ENCODE measurements at places on chromosomes 2 and 18.

DNA sequence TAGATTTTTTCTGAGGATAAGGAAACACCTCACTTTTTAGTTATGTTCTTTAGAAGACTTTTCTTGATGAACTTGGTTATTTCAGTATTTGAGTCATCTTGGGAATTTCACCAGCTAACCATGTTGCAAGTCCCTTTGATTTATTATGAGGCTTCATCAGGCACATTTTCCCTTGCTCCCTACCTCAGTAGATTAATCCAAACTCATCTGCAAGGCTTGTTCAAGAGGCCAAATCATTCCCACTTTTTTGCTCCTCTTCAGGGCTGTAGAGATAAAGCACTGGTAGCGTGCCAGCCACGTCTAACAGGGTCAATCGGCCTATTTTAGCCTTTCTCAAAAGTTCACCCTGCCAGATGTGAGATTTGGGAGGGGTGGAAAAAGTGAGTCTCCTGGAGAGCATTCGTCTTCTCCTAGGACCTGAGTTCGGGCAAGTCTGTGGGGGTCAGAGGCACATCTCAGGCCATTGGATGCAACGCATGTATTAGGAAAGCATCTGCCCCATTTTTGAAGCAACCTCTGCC lies 120.3 kb downstream of the RDH14 start:
- DNase-seq = no peak

- no peak for DNase-seq
These were observed 19.1 kb downstream of the LBH start for GRCh38 chr2:30250421-30250820.

GRCh38 chr2:106789185-106789584 lies 96.8 kb downstream of the ST6GAL2 start:
- peak; percentile 4 for DNase-seq

DNA sequence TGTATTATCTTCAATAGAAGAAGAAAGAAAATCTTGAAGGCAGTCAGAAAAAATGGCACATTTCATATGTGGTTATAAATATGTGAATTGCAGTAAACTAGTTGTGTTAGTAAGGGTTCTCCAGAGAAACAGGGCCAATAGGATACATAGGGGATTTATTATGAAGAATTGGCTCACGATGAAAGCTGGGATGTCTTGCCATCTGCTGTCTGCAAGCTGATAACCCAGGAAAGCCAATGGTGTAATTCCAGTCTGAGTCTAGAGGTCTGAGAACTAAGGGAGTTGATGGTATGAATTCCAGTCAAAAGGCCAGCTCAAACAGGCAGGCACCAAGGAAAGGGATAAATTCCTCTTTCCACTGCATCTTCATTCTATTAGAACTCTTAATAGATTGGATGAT lies 362.4 kb downstream of the KCNJ3 start:
- peak; percentile 97 for DNase-seq

DNA sequence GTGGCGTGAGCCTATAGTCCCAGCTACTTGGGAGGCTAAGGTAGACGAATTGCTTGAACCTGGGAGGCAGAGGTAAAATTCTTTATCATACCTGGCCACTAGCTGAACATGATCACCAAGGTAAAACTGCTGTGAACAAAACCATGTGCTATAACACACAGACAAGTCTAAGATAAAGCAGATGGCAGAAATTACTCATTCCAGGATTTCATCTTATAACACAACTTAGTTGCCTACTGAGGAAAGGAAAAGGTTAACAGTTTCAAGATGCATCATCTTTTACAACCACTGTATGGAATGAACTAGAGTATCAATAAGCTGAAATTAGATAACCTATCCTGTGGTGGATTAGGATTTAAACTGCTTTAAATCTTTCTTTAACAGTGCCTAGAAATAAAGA lies 8.3 kb downstream of the ARL5A start:
- no peak for DNase-seq

- DNase-seq = no peak
These were observed 755 bp downstream of the SPAST start for GRCh38 chr2:32064021-32064601.

DNA sequence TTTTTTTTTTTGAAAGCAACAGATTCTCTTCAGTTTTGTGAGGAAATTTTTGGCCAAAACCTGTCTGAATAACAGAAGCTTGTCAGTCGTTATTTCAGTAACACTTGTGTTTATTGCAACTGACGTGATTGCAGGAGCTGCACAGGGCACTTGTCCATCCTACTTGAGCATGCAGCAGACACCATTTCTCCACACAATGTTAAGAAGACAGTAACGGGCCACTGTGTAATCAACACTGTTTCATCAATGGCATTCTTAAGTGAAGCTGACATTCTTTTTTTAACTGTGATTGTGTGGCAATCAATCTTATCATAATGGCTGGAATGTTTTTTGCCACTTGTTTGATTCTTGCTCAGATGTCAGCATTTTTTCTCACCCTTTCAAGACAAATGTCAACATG lies 50.1 kb upstream of the PIEZO2 start:
- DNase-seq = no peak

DNA sequence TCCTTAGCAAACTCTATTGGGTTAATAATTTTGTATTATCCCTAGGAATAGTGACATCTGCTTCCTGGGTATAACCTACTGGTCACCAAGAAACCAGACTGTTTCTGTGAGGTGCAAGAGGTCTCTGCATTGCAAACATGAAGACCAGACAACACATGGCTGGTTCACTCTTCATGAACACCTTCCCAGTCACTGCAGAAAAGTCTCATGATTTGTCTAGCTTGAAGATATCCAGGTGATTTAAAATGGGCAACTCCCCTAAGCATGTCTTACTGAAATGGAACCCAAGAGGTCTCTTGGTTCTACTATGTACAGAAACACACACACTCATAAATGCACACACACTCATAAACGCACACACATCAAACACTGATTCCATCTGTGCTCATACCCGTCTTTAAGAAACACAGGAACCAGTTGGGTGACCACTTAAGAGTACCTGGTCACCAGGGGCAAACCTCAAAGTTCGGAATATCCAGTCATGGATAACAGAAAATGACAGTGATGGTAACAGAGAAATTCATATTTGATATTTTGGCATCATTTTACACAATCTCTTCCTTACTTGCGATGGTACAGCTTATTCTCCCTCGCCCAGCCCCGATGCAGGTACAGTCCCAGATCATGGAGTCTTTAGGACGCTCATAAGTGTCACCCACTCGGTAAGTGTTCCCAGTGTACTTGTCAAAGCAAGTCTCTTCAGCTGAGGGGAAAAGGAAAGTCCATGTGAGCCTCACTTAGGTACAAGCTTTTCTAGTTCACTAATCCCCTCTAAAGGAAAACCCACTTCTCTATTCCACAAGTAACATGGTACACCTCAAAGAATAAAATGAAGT lies 2.9 kb downstream of the FN1 start:
- DNase-seq = no peak

DNA sequence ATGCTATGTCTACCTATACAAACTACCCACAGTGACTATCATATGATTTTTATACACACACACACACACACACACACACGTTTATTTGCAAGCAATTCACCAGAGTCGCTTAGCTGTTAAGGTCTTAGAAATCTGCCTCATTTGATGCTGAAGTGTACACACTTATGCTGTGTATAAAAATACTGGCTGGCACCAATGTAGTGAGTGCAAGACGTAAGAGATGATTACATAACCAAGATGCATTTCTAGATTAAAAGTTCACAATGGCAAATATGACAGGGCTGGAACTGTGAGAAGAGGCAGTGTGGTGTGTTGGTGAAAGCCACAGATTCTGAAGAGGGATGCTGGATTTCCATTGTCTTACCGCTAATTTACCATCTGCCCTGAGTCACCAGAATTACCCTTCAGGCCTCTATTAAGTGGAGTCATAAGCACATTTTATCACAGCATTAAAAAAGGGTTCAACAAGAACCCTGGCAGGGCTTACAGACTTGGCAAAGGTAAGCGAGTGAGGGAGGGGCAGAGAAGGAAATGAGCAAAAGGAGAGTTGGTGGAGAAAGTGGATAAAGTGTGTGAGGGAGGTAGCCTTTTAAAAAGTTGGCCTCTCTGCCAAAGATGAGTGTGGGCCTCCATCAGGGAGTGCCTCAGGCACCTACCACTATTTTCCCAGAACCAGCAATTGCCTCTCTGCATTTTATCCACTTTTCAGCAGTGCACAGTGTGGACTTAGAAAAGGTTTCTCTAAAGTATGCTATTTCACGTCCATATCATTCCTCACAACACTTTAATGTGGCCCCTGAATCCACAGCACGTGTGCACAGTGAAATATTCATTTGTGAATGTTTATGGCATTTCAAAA lies 21.5 kb downstream of the MEIS1 start:
- no peak for DNase-seq
